ENCODE measurements at places on chromosomes 16 and 17. TPM values are rescaled to one million over a fixed set of nuclear protein-coding genes. Genes with fewer than 3 reads are reported as not detected.

The ARL5C gene
- total RNA-seq, result not detected

The INPP5K gene
- total RNA-seq, result 25.6 TPM

The TBC1D3B gene
- 0.29 TPM for total RNA-seq

The DHRS7C gene
- not detected for total RNA-seq

The GOSR2 gene
- 73.5 TPM for total RNA-seq

The MAFG gene
- total RNA-seq, result 48.1 TPM

The CPHXL2 gene
- not detected for total RNA-seq

The BCAR1 gene
- 169 TPM for total RNA-seq

The PPL gene
- total RNA-seq, result 0.72 TPM

The NPIPB9 gene
- total RNA-seq, result 1.8 TPM

The MBTD1 gene
- total RNA-seq, result 10.3 TPM

The TNFRSF13B gene
- total RNA-seq, result not detected

The WFIKKN2 gene
- total RNA-seq, result not detected

The SLFN14 gene
- total RNA-seq, result not detected

Data from placental pericyte (primary cell).